ENCODE measurements at places on chromosomes 3 and 15.

GRCh38 chr15:61184431-61184830, 44.7 kb downstream of the RORA start:
- DNase-seq = no peak

DNA sequence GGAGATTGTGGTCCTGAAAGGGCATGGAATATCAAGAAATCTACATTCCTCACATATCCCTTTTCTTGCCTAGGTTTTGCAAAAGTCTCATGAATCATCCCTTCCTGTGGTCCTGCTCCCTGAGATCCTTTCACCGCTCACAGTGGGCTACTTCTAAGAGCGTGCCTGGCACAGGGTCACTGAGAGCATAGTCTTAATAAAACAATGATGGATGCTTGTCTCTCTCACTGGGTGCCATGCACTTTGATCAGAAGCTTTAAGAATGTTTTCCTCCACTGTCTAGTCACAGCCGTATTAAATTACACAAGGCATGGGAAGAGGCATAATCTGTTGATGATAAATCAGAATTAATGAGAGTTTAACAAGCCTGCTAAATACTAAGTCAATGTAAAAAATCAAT, 269.7 kb upstream of the ATP10A start:
- no peak for DNase-seq

DNA sequence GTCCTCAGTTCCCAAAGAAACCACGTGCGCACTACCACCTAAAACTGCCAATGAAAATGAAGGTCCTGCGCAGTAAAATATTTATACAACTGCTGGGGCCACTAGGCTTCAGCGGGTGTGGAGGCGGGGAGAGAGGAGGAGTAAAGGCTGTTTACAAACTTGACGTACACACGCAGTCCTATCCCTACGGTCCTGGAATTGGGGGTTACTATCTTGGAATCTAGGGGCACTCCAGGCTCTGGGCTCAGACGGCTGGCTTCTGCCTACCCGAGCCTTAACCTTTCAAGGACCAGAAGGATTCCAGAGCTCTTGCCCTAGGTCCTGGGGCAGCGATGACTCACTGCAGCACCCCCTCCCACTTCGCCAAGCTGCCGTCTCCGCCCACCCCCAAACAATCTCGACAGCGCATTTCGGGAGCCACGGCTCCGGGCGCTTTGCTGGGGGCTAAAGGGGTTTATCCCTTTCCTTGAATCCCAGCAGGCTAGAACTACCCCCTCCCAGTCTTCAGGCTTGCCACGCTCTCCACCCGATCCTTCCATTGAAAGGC, 3.0 kb downstream of the ADAMTS9 start:
- no peak for DNase-seq

GRCh38 chr3:13575459-13576061, 26.6 kb downstream of the FBLN2 start:
- DNase-seq = peak; percentile 98

DNA sequence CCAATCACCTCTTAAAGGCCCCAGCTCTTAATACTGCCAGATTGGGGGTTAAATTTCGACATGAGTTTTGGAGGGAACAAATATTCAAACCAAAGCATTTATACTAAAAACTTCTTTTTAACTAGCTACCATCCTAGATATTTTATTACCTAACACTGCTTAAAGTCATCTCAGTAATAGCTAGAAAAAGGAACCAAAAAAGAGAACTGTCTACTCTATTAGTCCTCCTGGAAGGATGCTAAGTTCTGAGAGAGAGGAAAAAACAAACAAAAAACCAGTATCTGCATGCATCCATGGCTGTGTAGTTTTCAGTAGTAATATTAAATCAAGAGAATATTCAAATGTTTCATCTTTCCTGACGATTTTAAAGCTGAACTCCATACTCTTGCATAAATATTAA, 5.8 kb downstream of the CPOX start:
- no peak for DNase-seq

DNA sequence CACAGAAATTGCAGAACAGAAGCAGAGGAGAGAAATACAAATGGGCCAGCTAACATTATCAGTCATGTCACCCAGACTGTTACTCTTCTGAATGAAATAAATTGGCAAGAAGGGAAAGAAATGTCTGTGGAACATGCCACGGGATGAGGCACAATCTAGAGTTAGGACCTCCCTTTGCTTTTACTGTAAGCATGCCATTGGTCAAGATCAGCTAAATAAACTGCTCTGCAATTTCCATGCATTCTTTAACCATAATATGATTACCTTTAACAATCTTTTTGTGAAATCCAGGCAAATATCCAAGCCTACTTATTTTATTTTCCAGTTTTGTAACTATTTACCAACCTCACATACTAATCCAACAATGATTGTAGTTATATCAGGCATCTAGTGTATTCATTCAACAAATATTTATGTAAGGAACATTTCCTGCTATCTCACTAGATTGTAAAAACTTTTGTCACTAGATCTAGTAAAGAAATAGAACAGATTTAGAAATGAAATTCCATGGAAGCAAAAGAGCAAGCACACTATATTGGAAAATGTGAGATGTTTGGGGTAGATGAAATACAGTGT, 383.4 kb downstream of the MECOM start:
- no peak for DNase-seq

- DNase-seq = peak; percentile 69
Observed at GRCh38 chr15:90062023-90062442, 40.2 kb downstream of the IDH2 start.

DNA sequence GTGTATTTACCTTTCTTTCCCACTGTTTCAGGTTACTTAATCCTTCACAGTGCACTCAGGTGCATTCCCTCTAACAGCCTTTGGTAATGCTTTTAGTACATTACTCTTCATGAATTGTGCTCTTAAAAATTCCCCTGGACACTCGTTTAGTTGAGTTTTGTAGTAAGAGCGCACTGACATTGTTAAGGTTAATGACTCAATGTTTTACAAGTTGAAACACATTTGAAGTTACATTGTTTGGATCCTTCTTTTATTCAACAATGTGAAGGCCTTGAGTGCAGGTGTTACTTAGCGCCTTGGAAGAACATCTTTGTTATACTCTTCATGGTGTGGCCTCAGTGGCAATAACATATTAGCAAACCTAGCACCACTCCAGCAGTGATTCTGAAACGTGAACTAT, 739.6 kb downstream of the NAALADL2 start:
- no peak for DNase-seq

DNA sequence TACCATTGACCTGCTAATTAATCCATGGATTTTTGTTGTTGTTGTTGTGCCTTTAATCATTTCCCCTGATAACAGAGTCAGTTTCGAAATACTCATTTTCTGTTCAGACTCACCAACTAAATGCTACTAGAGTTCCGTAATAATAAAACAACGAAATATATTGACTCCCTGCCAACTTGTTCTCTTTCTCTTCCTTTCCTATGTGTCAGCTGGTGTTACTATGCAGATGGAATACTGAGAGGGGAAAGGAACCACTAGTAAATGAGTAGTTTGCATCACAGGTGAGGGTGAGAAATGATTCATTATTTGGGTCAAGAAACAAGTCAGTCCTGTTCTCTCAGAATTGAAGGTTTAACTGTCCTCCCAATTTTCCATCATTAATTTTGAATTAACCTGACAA, 1027.3 kb downstream of the TUSC7 start:
- no peak for DNase-seq

DNA sequence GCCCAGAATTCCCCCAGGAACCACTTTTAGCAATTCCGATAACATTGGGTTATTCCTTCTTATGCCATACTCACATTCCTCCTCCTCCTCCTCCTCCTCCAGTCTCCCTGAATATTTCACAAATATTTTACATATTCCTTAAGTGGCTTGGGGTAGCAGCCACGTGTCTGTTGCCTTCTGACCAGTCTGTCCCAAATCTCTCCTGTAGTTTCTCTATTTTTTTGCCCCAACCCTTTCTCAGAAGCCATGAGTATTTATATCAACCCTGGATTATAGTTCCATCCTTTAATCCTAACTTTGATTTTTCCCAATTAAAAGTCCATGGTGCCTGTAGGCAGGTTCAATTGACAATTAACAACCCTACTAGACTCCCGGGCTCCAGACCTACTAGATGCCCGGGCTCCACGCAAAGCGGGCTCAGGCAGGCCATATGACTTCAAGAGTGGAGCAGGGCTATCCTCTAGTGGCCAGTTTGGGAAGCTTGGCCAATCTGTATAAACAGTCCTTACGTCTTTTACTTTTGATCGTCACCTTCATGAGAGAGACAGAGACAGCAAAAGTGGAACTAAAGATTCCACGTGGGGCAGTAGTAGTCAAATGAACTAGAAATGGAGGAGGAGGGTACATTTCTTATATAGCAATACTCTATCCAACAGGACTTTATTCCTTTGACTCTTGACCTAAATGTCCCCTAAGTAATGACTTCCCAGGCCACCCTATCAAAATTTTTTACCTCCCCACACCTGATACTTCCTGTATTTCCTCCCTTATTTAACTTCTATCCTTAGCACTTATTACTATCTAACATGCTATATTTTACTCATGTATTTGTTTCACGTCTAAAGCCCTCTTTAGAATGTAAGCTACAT, 69.7 kb downstream of the USF3 start:
- DNase-seq = peak; percentile 90

GRCh38 chr3:61331929-61332552, 80.8 kb upstream of the FHIT start:
- no peak for DNase-seq

DNA sequence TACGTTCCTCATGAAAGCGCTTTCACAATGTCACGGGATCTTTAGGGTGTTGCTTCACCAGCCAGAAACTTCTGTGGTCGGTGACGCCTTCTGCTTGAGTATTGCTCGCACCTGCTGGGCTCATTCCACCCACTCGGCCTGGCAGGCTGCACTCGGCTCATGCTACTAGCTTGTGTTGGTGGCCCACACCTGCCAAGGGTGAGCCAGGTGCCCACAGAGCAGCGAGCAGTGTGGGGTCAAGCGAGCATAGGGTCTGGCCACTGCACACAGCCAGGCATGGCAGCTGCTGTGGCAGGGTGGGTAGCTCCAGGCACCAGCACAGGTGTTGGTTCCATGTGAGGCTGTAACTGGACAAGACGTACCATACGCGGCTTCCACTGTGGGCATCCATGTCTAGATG, 202.9 kb upstream of the CADM2 start:
- no peak for DNase-seq

GRCh38 chr15:48040166-48040817, 80.5 kb upstream of the SLC24A5 start:
- no peak for DNase-seq

- no peak for DNase-seq
Observed at GRCh38 chr3:169822983-169823382, 10.3 kb upstream of the LRRC34 start.

- no peak for DNase-seq
Observed at GRCh38 chr3:43907508-43907858, 216.7 kb downstream of the ABHD5 start.

- DNase-seq = peak; percentile 10
Observed at GRCh38 chr3:152786977-152787681, 47.8 kb upstream of the P2RY1 start.

GRCh38 chr3:150107429-150108175, 136.9 kb upstream of the PFN2 start:
- DNase-seq = no peak

- no peak for DNase-seq
Observed at GRCh38 chr3:193346259-193346658, 32.3 kb downstream of the ATP13A5 start.

DNA sequence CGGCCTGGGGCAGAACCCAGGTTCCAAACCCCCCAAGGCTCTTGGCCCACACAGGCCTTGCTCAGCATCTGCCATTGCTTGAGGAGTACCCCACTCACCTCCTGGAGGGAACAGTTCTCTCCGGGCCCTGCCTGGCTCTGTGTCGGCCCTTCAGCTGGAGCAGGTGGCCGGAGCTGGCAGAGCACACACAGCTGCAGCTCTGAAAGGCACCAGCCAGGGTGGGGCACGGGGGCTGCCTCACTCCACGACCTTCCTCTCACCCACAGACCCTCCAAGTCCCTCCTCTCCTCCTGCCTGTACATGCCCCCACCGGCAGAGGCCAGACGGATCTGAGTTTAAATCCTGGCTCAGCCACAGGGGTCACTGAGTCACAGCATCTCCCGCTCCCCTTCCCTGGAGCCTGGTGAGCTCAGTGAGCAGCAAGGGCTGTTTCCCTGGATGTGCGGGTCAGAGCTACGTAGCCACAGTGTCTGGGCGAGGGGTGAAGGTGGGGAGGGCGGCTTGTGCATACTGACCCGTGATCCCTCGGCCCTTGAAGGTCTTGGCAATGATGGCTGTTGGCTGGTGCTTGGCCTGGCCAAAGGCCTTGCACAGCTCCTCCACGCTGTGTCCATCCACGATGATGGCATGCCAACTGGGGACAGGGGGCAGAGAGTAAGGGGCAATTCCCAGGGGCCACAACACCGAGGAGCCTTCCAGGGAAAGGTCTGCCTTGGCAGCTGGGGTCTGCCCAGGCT, 23.0 kb downstream of the TKT start:
- no peak for DNase-seq

DNA sequence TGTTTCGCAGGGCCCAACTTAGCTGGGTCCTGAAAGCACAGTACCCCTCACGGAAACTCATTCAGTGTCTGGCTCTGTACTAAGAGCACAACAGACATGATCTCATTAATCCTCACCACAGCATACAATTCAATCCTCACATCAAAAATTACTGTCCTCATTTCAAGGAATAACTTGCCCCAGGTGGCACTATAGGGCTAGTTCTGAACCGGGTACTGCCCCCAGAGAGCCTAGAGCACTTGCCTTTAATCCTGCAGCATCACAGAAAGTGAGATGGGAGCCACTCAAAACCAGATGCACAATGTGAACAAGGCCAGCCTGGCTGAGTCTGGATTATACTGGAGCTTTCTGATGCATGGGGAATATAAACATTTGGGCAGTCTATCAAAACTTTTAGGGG, 122.6 kb downstream of the OSBPL10 start:
- no peak for DNase-seq

- no peak for DNase-seq
Observed at GRCh38 chr3:190229632-190230424, 92.4 kb downstream of the CLDN1 start.

DNA sequence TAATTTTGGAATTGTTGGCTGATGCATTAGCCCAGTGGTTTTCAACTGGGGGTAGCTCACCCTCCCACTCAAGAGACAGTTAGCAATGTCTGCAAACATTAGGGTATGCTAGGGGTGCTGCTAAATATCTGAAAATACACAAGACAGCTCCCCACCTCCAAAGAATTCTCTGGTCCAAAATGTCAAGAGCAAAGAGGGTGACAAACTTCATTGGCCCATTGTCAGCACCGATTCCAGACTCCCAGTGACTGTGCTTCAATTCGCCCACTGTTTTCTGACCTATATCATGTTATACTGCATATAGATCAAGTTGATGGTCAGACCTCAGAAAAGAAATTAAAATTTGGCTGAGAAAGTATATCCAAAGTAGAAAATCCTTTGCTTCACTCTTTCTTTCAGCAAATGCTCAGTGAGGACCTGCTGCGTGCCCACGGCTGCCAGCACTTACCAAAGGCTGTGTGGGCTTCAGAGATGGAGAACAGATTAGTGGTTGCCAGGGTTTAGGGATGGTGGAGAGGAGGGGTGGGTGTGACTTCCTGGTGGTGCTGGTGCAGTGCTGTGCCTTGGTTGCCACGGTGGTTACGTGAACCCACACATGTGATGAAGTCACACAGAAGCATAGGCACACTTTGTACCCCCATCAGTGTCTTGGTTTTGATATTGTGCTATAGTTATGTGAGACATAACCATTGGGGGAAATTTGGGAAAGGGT, 204.0 kb downstream of the PLCL2 start:
- DNase-seq = peak; percentile 38

- DNase-seq = peak; percentile 69
Observed at GRCh38 chr3:57587905-57588304, 9.2 kb downstream of the ARF4 start.

GRCh38 chr3:156271508-156271907, 151.1 kb downstream of the KCNAB1 start:
- DNase-seq = no peak

Data from hematopoietic multipotent progenitor cell treated with erythropoietin and hydrocortisone succinate and interleukin-3 and kit ligand, for 4 days (in vitro differentiated cells).